ENCODE measurements at places on chromosomes 2 and 18.

- no peak for DNase-seq
These were observed 58.4 kb downstream of the BIN1 start for GRCh38 chr2:127048618-127048935.

- DNase-seq, result no peak
These were observed 60.9 kb downstream of the LOXHD1 start for GRCh38 chr18:46596119-46596518.

- DNase-seq, result no peak
These were observed 438 bp downstream of the PSMA8 start for GRCh38 chr18:26134107-26134506.

DNA sequence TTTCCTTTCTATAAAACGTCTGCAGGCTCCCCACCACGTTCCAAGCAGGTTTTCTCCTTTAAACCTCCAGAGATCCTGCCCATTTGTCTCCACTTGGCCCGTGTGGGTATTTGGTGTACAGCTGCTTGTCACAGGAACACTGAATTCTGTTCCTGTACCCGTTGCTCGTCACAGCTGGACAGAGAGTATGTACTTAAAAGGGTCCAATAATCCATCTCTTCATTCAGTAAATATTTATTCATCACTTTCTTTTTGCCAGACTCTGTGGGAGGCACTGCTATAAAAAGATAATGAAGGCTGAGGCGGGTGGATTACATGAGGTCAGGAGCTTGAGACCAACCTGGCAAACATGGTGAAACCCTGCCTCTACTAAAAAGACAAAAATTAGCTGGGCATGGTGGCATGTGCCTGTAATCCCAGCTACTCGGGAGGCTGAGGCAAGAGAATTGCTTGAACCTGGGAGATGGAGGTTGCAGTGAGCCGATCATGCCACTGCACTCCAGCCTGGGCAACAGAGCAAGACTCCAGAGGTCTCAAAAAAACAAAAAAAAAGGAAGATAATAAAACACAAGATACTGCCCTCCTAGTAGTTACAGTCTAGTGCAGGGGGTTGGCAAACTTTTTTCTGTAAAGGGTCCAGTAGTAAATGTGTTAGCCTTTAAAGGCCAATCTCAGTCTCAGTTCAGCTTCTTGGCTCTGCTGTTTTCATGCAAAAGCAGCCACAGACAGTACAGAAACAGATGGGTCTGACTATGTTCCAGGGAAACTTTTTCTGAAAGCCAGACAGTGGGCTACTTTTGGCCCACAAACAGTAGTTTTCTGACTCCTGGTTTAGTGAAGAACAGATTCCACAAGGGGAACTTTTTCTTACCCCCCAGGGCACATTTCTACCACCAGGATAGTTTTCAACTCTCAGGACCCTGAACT, 309.9 kb upstream of the RAB12 start:
- no peak for DNase-seq

- no peak for DNase-seq
These were observed 56.5 kb downstream of the BCL11A start for GRCh38 chr2:60496956-60497355.

GRCh38 chr2:183093857-183094657, 15.5 kb downstream of the DUSP19 start:
- no peak for DNase-seq

DNA sequence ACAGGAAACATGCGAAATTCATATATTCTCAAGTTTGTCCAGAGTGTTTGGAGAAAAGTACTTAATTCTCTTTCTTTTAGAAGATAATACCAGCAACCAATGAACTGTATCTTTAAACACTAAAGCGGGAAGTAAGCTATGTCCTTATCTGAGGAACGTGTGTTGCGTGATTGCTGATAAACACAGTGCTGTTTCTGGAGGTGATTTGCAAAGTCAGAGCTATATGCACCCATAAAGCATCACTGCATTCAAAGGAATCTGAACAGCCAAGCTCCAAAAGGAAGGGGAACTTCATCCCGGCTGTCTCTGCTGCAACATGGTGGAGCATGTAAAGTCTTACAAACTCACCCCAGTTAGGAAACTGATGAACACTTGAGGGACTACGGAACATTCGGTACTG, 271.7 kb upstream of the FN1 start:
- DNase-seq, result no peak

GRCh38 chr2:160910681-160911080, 249.5 kb upstream of the TANK start:
- DNase-seq, result no peak

DNA sequence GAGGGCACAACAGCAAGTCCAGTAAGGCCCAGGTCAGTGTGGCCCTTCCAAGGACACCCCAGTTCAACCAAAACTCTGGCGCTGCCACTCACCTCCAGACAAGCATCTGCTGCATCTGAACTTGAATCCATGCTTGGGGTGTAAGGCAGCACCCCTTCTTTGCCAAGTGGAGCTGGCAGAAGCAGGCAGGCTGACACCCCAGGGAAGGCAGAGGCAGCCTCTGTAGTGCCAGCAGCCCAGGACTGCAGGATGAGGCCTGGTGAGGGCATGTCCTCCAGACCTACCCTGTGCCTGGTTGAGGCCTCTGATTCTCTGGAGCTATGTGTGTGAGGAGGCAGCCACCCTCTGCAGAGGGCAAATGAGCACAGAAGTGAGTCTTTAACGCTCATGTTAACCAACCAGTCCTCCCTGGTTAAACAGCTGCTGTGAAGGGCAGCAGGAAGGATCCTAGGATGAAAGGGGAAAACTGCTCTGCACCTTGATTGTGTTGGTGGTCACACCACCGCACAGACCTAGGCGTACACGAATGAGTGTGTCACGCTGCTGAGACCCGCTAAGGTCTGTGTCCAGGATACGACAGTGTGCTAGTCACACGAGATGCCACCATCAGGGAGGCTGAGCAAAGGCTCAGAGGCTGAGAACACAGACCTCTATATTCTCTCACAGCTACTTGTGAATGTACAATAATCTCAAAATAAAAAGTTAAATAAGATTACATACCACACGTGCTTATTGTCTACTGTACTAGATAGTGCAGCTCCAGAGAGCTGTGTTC, 2.2 kb downstream of the PARD6G start:
- DNase-seq, result no peak

GRCh38 chr2:186575856-186576255, 14.0 kb upstream of the ITGAV start:
- no peak for DNase-seq

DNA sequence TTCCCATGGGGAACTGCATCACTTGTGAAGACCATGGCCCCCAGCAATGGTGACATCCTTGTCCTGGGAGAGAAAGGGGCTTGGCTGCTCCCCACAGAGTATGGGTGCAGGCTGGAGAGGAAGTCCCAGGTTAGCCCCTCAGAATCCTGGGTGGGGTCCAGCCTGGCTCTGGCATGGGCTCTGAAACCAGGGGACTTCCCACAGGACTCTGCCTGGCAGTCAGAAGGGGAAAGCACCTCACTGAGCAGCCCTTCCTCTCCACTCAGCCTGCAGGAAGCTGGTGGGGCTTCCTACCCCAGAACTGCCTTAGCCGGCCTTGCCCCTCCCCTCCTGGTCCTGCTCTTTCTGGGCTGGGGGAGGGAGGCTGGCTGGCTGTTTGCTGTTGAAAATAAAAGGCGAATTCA, 3.7 kb downstream of the NEURL3 start:
- no peak for DNase-seq

- no peak for DNase-seq
These were observed 24.3 kb upstream of the STPG4 start for GRCh38 chr2:47179388-47179787.

GRCh38 chr2:23548143-23548769, 163.3 kb downstream of the KLHL29 start:
- no peak for DNase-seq

- no peak for DNase-seq
These were observed 78.8 kb upstream of the ARHGAP28 start for GRCh38 chr18:6650747-6651146.

GRCh38 chr2:191582355-191582754, 95.6 kb upstream of the NABP1 start:
- DNase-seq, result no peak

DNA sequence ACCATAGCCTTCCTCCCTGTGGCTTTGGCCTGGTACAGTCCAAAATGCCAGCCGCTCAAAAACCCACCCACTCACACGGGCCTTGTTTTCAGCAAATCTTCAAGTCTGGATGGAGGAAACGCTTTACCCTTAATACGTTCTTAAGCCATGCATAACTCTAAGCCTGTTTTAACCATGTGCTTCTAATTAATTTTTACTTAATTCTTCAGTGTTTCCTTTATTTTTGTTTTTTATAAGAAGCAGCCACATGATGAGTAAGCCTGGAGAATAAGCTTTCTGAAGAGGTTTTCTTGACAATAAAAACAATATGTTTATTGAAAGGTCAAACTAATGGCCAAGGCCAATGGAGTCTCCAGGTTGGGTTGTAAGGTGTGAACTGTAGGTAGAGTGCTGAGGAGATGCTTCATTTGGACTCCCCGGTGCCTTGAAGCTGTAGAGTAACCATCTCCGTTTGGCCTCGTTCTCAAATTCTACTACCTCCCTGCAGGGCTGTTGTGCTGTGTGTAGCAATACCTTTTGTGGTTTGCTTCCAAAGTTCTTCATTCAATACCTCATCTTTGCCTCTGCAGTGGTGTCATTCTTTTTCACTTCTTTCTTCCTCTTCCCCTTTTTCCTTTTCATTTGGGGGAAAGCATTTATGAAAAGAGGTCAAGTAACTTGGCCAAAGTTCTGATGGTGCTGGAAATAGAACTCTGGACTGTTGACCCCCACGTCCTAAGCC, 113.7 kb downstream of the PRKCE start:
- DNase-seq, result no peak

All from central memory CD4-positive, alpha-beta T cell (primary cell).